ENCODE measurements at places on chromosomes 6 and 20. TPM values are rescaled to one million over a fixed set of nuclear protein-coding genes. Genes with fewer than 3 reads are reported as not detected.

SLC17A1 gene
- total RNA-seq: not detected

MAS1 gene
- not detected for total RNA-seq

FHL5 gene
- total RNA-seq: not detected

SPEF1 gene
- total RNA-seq: 2.5 TPM

TREM2 gene
- not detected for total RNA-seq

ADGRB3 gene
- total RNA-seq: not detected

TPD52L2 gene
- 125 TPM for total RNA-seq

HTR1E gene
- not detected for total RNA-seq

CLPSL2 gene
- 1.2 TPM for total RNA-seq

GDAP1L1 gene
- not detected for total RNA-seq
